Left lung (tissue), 14 donors: ENCODE measurements at places on chromosomes 7 and 10.

GRCh38 chr7:92044940-92045339 lies 89.3 kb downstream of the CYP51A1 start:
- DNase-seq: no peak

DNA sequence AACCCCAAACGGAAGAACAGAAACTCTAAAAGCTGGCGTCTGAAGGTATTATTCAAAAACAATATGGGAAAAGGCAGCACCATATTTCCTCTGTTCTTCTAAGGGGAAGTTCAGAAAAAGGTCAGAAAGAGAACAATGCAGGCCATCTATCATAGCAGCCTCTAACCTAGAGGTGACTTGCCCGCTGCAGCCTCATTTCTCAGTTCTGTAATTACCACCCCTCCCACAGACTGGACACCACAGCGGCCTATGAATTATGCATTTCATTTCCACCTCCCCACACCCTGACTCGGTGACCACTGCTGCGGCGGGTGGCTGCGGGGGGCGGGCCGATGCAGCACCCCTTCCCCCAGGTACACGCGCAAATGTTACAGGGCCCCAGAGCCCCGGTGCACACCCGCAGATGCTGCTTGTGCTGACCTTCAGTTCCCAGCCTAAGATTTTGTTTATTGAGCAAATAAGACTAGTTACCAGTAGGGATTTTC lies 125.5 kb downstream of the CLEC2L start:
- no peak for DNase-seq

DNA sequence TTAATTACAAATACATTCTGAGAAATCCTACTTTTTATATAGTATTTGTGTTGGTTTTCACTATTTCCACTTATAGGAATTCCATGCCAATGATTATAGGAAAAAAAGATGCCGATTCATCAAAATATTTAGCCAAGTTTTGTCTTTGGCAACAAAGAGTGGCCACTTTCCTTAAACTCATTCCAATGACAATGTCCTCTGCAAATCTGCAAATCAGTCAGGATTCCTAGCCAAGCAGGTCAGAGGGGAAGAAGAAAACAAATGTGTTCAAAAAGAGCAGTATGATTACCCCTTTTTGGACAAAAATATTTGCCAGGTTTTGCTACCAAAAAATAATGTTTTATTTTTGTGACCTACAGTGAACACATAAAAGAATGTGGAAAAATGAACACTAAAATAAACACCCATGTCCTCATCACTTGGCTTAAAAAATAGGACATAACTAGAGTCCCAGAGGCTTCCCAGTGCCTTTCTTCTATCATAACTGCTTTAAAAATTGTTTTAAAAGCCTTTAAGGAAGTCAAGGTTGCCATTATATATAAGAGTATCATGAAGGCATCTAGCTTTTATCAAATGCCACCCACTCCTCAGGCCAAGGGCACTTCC lies 125.9 kb downstream of the ADAM12 start:
- DNase-seq: no peak

DNA sequence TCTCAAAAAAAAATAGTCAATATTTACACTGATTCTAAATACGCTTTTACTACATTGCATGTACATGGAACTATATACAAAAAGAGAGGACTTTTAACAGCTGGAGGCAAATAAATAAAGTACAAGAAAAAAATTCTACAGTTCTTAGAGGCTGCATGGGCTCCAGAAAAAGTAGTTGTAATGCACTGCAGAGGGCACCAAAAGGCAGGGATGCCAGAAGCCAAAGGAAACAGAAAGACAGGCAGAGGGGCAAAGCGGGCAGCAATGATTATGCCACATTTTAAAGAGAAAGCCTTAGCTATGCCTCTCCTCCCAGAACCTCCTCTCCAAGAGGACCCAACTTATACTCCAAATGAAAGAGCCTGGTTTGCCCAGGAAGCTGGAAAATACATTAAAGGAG lies 11.6 kb upstream of the ADCK2 start:
- no peak for DNase-seq

GRCh38 chr7:155305231-155305904 lies 7.7 kb downstream of the INSIG1 start:
- DNase-seq: no peak

- no peak for DNase-seq
These were observed 36.7 kb upstream of the RADIL start for GRCh38 chr7:4919969-4920766.

GRCh38 chr7:69389216-69389615 lies 209.1 kb upstream of the AUTS2 start:
- no peak for DNase-seq

DNA sequence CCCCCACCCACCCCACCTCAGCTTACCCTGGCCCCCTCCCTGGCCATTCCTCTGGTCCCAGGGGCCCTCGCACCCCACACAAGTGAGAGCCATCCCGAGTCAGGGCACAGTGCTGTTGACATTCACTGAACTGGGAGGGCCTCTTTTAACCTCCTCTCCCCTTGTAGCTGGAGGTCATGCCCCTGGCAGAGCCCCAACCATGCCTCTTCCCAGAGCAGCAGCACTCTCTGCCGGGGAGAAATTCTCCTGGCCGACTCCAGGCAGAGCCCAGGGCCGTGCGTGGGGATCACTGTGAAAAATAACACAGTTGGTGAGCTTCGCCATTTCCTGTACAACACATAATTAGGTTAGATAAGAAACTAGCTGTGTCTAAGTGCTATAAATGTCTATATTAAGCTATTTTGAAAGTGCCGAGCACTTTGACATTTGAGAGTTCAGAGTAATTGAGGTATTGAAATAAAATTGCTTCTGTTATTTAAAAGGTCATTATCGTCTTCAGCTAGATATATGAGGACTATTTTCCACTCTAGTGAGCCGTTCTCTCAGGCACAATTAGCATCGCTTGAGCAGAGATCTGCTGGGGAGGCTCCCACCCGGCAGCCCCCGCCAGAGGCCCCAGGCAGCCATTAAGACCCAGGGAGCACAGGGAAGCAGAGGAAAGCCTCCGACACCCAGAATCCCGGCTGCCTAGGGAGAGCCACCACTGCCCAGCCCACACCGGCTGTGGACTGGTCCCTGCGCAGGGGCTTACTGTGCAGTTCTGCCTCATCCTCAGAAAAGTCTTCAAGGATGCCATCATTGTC lies 62.4 kb upstream of the LRRC18 start:
- DNase-seq: no peak

DNA sequence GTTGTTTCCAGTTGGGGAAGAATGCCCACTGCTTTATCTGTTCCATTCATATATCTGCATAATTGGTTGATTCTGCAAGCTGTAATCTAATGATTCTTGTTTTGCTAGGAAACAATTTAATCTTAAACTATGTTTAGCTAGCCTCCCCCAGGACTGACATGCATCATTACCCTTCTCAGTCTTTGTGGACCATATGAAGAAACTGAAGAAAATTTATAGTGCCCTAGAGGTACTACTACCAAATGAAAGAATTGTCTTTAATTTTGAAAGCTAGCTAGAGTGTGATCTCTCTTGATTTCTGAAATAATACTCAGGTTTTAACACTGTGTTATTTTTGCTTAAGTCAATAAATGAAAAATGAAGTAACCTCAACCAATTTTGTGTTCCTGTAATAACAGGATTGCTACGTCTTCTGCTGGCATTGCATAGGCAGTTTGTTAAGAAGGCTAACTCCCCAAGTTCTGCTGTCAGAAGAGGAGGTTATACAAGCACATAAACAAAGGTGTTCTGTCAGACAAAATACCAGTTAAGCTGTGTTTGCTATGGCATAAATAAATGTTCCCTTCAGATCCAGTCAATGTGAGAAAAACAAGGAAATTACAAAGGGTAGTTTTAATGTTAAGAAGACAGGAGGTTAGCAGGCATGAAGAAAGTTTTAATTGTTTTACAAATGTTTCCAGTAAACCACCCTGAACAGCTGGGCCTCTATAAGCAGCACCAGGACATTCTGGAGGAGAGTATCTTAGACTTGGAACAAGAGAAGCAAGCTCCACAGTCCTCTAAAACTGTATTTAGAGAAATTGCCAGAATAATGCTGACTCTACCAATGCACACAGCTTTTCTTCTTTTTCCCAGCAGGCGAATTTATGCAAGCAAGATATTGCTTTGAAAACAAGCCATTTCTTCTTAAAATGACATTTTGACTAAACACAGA lies 90.3 kb upstream of the CTTNBP2 start:
- DNase-seq: no peak

DNA sequence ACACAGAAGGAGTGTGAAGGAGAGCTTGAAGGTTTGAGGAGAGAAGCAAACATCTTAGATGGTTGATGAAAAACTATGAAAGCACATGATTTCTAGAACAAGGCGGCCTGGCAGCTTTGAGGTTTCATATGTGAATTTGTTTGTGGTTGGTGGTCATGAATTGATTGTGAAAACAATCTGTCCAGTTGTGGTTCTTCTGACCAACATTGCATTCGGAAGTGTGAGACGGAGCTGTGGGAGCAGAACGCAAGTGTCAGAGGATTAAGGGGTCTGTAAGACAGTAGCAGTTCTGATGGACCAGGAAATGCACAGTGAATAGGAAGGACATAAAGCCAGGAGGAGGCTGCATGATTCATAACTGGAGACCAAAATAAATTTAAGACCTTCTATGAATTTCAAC lies 594.6 kb downstream of the NXPH1 start:
- DNase-seq: no peak

- no peak for DNase-seq
These were observed 1.8 kb downstream of the PPP1R35 start for GRCh38 chr7:100434297-100435144.

- no peak for DNase-seq
These were observed 115.5 kb upstream of the CREB5 start for GRCh38 chr7:28296571-28297483.

DNA sequence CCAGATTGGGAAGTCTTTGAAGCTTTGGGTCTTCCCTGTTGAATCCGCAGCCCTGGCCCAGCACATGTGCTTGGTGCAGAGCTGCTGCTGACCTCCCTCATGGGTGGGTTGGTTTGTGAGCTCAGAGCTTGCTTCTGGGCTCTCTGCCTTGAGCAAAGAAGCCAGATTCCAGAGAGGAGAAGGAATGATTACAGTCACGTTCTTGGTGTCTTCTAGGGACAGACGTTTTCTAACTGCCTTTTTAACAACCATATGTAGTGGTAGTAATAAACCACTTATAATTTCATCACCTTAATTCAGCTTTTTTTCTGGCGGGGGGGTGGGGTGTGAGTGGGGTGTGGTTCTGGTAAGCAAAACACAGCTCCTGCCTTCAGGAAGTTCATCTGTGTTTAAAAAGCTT lies 39.5 kb downstream of the LRMDA start:
- DNase-seq: peak; percentile 37

DNA sequence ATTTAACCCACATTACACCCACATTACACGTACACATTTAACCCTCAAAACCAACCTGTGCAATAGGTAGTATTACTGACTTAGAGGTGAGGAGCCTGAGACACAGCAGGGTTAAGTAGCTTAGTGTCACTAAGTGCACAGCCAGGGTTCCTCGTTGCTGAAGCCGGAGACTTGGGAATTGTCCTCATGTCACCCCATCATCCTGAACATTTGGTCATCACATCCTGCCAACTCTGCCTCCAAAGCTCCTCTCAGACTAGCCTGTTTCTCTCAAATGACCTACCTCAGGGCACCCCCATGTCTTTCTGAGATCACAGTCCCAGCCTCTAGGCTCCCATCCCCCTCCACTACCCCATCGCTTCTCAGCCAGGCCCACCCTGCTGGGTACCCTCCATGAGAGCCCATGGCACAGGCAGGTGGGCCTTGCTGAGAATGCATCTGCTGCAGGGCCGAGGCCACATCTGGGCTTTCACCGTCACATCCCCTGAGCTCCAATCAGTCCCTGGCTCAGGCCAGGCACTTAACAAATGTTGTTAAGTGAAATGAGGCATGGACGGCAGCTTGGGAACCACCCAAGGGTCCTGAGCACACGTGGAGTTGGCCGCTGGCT lies 21.1 kb upstream of the PCBD1 start:
- no peak for DNase-seq

- DNase-seq: no peak
These were observed 251.9 kb upstream of the TCERG1L start for GRCh38 chr10:131563411-131563810.

DNA sequence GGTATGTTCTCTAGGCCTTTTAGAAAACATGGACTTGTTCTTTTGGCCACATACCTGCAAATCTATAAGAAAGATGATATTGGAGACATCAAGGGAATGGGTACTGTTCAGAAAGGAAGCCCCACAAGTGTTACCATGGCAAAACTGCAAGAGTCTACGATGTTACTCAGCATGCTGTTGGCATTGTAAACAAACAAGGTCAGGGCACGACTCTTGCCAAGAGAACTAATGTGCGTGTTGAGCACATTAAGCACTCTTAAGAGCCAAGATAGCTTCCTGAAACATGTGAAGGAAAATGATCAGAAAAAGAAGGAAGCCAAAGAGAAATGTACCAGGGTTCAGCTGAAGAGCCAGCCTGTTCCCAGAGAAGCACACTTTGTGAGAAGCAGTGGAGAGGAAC lies 37.1 kb downstream of the SDK1 start:
- no peak for DNase-seq

DNA sequence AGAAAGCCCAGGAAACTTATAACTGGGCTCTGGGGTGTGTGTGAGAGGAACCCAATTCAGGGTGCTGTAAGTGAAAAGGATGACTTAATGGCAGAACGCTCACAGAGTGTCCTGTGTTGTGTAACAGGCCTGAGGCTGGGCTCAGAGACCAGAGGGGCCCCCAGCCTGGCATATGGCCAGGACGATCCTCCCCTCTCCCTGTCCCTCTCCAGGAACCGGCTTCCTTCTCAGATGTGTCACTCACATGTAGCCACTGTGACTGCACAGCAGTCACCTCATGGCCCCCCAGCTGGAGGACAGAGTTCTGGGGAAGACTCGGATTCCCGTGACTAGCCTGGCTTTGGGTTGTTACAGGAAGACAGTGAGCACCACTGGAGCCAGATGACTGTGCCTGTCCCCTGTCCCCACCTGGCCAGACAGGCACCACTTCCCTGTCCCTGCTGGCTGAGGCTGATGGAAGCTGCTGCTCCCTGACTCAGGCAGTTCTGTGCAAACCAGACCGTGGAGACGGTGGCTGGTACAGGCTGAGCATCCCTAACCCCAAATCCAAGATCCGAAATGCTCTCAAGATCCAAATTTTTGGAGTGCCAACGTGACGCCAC lies 220.5 kb downstream of the MLLT10 start:
- no peak for DNase-seq

GRCh38 chr10:129660569-129660968 lies 193.5 kb downstream of the MGMT start:
- DNase-seq: no peak

GRCh38 chr10:33935350-33935749 lies 600.9 kb upstream of the NRP1 start:
- DNase-seq: no peak

- no peak for DNase-seq
These were observed 41.9 kb downstream of the CALML3 start for GRCh38 chr10:5566614-5567013.

GRCh38 chr10:114932945-114933344 lies 5.0 kb upstream of the TRUB1 start:
- no peak for DNase-seq
